KG1 (cell line): ENCODE measurements at places on chromosomes 5 and 9.

DNA sequence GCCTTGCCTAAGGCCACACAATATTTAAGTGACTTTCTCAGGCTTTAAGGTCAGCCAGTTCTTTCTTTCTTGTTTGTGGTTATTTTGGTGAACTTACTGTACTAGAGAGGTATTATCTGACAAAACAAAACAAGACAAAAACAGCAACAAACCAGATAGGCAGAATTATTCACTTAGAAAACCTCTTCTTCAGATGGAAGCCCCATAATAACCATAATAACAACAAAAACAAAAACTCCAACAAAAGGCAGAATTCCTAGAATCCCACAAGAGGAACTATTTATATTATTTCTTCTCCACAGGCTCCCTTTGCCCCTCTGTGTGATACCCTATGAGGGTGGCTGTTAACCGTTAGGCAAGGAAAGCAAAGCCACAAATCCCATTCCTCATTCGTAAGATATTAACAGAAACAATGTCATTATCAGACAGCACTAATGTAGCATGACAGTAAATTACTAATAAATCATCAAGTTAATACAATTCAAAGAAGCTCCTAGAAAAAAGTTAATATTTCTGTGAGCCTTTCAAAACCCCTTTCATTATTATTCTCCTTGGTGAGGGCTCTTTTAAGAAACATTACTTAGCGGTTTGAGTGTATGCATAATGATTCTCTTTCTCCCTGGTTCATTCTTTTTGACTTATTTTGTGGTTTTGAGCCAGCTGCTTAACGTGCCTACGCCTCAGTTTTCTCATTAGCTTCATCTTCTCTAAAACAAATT, 274.9 kb downstream of the EFNA5 start:
- no peak for DNase-seq

DNA sequence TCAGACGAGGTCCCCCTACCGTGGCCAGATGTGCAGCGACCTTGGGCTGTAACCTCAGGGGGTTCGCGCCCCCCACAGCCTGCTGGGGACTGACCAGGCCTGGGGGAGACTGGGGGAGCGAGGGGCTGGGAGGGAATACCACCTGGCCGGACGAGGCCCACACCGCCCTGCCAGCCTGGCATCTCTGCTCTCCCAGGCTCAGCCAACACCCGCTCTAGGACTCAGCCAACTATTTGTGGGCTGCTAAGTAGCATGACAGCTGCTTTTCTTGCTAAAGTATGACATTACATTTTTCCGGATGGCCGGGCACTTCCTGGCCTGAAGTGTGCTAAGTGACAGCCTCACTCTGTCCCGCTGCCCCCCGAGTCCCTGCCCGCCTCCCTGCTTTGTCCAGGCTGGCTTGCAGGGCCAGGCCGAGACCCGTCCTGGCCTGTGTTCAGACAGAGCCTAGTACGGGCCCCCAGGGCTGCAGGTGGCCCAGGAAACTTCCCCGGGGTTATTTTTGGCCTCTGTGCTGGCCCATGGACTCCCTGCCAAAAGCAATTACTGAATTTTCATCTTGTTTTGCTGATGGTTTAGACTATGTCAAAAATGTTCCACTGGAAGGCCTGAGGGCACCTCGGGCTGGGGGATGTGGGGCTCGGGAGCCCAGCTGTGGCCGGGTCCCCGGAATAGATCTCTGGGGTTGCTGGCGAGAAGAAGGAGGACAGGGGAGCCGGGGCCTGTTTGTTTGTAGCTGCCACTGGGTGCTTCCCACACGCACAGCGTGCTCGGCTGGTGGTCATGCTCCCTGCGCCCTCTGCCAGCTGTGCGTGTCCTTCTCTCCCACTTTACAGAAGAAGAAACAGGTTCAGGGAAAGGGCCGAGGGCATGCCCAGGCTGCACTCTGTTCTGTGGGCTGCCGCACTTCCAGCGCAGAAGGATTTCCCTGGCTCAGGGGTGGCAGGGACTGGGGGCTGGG, 13.4 kb upstream of the SLC2A6 start:
- no peak for DNase-seq

DNA sequence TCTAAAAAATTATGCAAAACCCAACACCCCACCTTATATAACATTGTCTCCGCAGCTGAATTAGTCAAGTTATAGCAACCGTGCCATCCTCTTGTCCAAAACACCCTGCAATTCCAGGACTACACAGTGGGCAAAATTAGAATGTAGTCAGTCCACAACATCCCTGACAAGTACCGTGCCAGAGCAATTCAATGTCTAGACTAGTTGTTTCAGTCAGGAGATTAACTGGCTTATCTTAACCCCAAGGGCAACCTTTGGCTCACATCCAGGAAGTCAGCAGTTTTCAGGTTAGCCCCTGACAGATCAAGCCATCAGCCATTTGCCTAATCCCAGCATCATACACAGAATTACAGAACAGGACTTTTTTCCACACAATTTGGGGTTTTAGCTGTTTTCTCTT, 240.8 kb upstream of the TMEM161B start:
- no peak for DNase-seq

- no peak for DNase-seq
Observed at GRCh38 chr9:131095666-131096268, 564 bp upstream of the AIF1L start.

GRCh38 chr9:116654059-116654355, 33.1 kb upstream of the TRIM32 start:
- DNase-seq, result no peak

- no peak for DNase-seq
Observed at GRCh38 chr5:5159282-5160103, 19.4 kb downstream of the ADAMTS16 start.

- DNase-seq, result no peak
Observed at GRCh38 chr5:123835421-123835820, 323.4 kb downstream of the CSNK1G3 start.
